Muscle of arm (tissue), 14 donors: ENCODE measurements at places on chromosomes 13 and 19. TPM values are rescaled to one million over a fixed set of nuclear protein-coding genes. Genes with fewer than 3 reads are reported as not detected.
A peak's percentile ranks its signal among the peaks of the same experiment; 100 is the strongest.

The KCNN4 gene
- polyA plus RNA-seq: 0.29 TPM

The TUBA3C gene
- polyA plus RNA-seq: not detected

The SLC10A2 gene
- polyA plus RNA-seq: not detected

The CPB2 gene
- polyA plus RNA-seq: 0.25 TPM

The ZNF442 gene
- 3.6 TPM for polyA plus RNA-seq

The PTPRH gene
- 0.33 TPM for polyA plus RNA-seq

The DNAAF3 gene
- polyA plus RNA-seq: 1.0 TPM

DNA sequence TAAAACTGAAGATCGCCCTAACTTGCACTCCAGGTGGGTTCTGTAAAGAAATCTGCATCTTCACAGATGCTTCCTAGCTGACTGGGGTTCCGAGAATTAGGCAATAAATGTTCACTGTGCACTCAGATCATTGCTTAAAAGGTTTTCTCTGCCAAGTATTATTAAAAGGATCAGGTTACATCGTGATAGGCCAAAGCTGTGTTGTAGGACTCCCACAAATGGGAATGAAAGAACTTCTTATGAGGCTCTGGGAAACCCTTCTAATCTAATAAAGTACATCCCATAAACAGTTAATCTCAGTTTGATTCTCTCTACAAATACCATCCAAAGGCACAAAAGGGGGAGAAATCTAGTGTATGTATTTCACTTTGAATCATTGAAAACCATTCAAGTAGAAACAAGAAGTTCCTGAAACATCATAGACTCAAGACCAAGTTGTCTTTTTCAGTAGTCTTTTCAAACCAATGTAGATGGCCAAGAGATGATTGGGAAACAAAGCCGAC, 7.1 kb upstream of the POU4F1 start:
- no peak for DNase-seq

GRCh38 chr13:45700971-45701900, 884 bp upstream of the CBY2 start:
- DNase-seq: no peak

DNA sequence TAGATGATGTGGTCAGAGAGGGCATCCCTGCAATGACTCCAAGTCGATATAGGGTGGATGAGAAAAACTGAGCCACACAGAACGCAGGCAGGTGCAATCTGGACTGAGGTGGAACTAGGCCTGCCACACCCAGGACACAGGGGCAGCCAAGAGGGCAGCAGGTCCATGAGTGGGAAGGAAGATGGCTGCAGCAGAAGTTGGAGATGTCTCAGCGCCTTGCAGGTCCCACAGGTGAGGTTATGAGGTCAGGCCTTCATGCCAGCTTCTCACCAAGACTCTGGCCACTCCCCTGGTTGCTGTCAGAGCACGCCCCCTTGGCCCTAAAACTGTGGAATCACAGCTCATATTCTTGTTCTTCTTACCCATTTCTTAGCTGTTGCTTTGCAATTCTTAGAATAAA, 147.7 kb upstream of the VSTM2B start:
- no peak for DNase-seq

DNA sequence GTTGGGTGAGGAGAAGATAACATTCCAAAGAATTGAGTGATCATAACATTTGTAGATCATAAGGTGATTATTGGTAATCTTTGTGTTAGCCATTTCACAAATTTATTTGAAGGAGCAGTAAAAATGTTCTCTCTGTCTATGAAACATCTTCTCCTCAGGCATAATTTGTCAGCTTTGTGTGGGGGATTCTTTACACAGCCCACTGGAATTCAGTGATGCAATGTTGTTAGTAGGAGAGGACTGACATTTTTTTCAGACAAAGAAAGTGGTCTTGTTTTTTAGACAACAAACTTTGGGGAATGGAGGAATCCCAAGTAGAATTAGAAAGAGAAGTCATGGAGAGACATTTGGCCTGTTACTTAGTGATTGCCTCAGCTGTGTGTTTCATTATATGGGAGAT, 100.3 kb downstream of the ITGBL1 start:
- no peak for DNase-seq

DNA sequence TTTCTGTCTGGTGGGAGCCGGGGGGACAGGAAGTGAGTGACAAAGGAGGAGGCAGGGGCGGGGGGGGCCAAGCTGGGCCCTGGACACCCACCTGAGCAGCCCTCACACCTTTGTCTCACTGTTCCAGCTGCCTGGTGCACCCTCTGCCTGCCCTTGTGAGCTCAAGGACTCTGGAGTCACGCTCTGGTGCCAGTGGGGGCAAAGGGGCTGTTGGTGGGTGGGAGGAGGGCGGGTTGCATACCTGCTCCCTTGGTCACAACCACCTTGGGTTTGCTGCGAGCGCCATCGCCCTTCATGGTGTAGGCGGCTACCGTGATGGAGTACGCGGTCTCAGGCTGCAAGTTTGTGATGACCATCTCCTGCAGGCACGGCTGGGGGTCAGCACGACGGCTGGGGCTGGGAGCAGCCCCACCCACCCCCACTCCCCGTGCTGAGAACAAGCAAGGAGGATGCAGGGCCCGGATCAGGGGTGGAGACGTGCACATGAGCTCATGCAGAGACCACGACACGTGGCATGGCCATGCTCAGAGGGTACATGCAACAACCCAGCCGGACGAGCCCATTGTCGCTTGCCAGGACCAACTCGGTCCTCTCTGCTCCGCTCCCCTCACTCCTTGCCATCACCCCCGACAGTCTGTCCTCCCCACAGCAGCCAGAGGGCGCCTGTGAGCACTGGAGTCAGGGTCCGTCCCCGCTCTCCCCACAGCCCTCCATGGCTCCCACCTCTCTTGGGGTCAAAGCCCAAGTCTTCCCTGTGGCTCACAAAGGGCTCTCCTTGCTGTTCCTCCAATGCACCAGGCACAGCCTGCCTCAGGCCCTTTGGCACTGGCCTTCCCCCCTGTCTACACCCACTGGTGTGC, 114.9 kb downstream of the PTPRS start:
- DNase-seq: no peak

- DNase-seq: peak; percentile 63
Observed at GRCh38 chr13:42883771-42884467, 102.5 kb downstream of the FAM216B start.

DNA sequence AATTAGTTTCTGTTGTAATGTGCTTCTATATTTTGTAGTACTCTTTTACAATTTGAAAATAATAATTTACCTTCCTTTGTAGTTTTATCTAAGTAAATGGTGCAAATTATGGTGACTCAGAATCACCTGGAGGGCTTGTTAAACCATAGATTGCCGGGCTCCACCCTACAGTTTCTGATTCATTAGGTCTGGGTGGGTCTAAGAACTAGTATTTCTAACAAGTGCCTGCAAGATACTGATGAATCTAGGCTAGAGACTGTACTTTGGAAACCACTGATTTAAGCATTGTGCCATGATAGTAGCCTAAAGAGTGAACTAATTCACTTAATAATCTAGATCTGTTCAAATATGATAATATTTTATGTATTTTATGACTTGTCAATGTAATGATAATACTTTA, 437.4 kb upstream of the SPRY2 start:
- DNase-seq: no peak

DNA sequence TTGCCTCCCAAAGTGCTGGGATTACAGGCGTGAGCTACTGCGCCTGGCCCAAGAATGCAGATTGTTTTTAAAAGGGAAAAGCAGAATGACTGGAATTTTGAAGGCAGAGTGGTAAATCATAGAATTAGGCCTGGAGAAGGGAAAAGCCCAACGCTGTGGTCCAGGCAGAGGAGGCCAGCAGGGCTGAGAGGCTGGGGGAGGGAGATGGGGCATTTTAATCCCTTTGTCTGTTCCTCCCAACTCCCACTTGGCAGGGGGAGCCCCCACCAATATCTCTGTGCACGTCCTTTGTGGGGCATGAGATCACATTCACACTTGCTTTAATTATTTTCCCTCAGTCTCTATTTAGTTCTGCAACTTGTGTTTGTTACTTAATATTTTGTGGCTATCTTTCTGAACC, 54.4 kb upstream of the RANBP3 start:
- DNase-seq: no peak

- DNase-seq: no peak
Observed at GRCh38 chr19:39672473-39672872, 16.8 kb downstream of the LGALS16 start.

GRCh38 chr13:35888457-35888883, 242.7 kb downstream of the DCLK1 start:
- DNase-seq: no peak

- no peak for DNase-seq
Observed at GRCh38 chr13:40779796-40780285, 8.9 kb upstream of the MRPS31 start.

DNA sequence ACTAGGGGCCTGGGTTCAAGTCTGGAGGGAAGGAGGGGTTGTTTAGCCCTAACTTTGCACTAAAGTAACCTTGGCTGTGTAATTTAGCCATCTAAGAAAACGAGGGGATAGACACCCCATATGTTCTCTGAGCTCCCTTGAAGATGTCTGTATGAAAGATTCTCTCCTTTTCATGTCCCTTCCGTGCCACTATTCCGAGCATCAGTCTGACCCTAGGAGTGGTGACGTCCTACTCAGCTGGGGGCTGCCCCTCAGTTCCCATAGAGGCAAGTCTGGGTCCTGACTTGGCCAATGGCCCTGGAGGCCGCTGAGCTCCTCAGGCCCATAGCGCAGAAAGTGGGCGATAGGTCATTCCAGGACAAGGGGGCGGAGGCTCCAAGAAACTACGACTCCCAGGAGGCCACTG, 790 bp upstream of the WDFY2 start:
- DNase-seq: no peak

DNA sequence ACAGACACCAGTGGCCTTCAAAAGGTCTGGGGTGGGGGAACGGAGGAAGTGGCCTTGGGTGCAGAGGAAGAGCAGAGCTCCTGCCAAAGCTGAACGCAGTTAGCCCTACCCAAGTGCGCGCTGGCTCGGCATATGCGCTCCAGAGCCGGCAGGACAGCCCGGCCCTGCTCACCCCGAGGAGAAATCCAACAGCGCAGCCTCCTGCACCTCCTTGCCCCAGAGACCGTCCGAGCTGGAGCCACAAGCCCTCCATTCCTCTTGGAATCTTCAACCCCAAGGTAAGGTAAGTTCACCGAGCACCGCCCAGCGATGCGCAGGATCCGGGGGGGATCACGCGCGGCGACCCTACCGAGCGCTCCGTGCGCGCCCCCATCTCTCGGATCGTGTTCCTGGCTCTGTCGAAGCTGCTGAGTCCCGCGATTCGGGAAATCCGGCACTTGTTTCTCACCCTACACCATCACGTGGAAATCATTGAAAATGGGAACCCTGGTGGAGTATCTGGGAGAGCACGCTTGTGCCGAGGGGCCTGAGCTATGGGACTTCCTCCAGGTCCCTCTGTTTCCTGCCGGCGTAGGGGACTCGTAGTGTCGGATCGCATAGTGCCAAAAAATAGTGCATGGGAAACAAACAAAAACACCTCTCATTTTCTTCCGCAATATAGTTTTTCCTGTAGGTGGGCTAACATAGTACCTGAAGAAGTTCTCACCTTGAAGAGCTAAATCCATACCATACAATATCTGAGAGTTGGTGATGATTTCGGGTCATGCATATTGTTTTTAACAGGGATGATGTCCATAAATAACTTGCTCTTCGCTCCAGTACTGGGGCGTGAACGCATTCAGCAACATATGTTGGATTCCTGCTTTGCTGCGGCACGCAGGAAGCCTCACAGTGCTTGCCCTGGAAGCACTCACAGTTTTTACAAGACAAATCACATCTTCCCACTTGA, 9.3 kb downstream of the PDX1 start:
- DNase-seq: no peak

DNA sequence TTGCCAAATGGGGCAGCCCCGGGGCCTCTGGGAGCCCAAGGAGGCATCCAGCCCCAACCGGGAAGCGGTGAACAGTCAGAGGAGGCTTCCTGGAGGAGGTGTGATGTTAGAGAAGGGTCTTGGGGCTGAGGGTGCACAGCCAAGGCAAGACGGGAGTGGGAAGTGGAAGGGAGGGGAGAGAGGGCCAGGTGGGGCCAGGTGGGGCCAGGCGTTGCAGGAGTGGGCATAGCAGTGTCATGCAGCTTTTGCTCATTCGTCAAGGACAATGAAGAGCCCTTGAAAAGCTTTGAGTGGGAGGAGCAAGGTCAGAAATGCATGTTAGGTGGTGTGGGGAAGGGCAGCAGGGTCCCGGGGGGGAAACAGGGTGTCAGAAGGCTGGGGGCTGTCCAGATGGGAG, 1.8 kb downstream of the FBN3 start:
- DNase-seq: no peak

GRCh38 chr19:50925734-50926133, 14.5 kb upstream of the KLK4 start:
- no peak for DNase-seq

- no peak for DNase-seq
Observed at GRCh38 chr19:2987797-2988196, 10.4 kb downstream of the TLE6 start.

- DNase-seq: no peak
Observed at GRCh38 chr13:49210669-49211068, 9.5 kb upstream of the MLNR start.
